ENCODE measurements at places on chromosomes 1 and 21.
A peak's percentile ranks its signal among the peaks of the same experiment; 100 is the strongest.

DNA sequence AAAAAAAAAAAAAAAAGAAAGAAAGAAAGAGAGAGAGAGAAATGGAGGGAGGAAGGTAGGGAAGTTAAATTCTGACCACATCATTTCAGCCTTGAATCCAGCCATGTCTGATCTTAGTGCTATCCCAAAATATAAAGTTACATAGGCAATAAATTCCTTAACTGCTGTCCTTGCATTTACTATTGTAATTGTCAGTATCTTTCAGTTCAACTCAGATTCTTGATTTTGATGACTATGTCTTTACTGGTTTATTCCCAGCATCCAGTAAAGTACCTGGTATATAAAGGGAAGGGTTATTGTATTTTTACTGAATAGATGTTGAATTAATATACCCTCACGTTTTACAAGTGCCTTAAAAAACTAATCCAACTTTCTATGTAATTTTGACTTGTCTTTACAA lies 8.9 kb upstream of the COP1 start:
- DNase-seq = no peak

GRCh38 chr1:4830707-4831106 lies 176.3 kb downstream of the AJAP1 start:
- DNase-seq = no peak

DNA sequence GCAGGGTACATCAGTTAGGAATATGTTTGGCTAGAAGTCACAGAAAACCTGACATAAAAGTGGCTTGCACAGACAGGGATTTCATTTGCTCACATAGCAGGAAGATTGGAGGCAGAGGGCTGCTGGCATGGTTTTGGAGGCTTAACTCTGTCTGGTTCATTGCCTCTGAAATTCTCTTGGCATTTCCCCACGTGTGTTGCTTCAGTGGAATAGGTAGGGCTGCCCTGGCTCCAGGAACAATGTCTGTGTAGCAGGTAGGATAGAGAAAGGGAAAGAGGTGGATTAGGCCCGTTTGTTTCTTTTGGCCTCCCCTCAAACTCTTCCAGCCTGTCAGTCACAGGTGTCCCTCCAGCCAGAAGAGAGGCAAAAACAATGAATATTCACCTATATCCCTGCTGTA lies 20.5 kb upstream of the SIPA1L2 start:
- peak; percentile 24 for DNase-seq

GRCh38 chr1:86084998-86085397 lies 71.6 kb downstream of the COL24A1 start:
- no peak for DNase-seq

- DNase-seq = peak; percentile 75
Observed at GRCh38 chr1:160376525-160377131, 9.8 kb downstream of the NHLH1 start.

DNA sequence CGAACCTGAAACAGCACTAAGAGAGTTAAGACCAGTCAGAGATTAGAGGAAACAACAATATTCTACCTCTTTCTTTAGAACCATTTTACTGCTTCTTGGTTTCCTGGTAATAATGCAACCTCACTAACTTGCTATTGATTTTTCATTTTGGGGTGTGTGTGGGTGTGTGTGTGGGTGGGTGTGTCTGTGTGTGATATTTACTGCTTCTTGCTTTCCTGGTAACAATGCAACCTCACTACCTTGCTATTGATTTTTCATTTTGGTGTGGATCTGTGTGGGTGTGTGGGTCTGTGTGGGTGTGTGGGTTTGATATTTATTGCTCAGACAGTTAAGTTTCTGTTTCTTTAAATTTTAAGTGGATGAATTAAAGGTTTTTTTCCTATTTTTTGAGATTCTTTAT lies 208.8 kb downstream of the LRRC7 start:
- DNase-seq = no peak

GRCh38 chr1:99969729-99970621 lies at the start of gene SLC35A3:
Gene SLC35A3, plus strand, starts transcription at chr1:99969996. Its CDS starts 23,559 bp downstream, at chr1:99993555.
- peak; percentile 88 for DNase-seq

- no peak for DNase-seq
Observed at GRCh38 chr1:80894921-80895320, 905.8 kb upstream of the ADGRL2 start.

GRCh38 chr1:229035054-229035747 lies 235.7 kb upstream of the RAB4A start:
- DNase-seq = no peak

DNA sequence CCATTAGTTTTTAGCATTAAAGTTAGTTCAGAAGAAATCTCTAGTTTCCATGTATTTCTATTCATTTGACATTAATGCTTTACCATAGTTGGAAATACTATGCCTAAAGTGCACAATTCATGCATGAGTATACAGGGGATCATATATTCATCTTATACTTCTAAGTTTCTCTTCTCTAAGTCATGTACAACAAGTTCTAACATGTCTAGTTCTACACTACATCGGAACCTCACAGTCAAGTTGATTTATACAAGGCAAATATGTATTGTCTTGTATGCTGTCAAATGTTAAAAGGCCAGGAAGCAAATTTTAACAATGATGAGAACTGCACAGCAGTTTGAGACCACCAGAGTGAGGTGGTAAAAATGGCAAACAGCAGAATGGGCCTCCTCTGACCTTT lies 22.9 kb upstream of the MOB3C start:
- DNase-seq = no peak

GRCh38 chr21:24160528-24160927 lies 1446.8 kb downstream of the MRPL39 start:
- DNase-seq = no peak
